Chondrocyte (in vitro differentiated cells): ENCODE measurements at places on chromosomes 3 and 15. TPM values are rescaled to one million over a fixed set of nuclear protein-coding genes. Genes with fewer than 3 reads are reported as not detected.

Gene TRIM69
- 9.7 to 16.6 TPM (median 12.9 TPM) in 3 replicates for total RNA-seq

Gene TRPC1
- 15.1 to 20.1 TPM (median 16.4 TPM) in 3 replicates for total RNA-seq

Gene ANKDD1A
- total RNA-seq, result 3.4 to 4.3 TPM (median 3.8 TPM) in 3 replicates

Gene ROBO2
- 1.7 to 11.1 TPM (median 2.8 TPM) in 3 replicates for total RNA-seq

Gene IMP3
- total RNA-seq, result 28.7 to 30.0 TPM (median 29.0 TPM) in 3 replicates

Gene COL6A5
- total RNA-seq, result not detected in 3 replicates

Gene CD200
- 1.7 to 1.8 TPM in 2 of 3 replicates, not detected in the other for total RNA-seq

Gene GRM7
- not detected in 3 replicates for total RNA-seq

- peaks cover 16% of the 10 kb centered on the region for H3K4me1 ChIP-seq
- DNase-seq, result no peak
- no peaks in the 10 kb centered on the region for H3K36me3 ChIP-seq
- no peaks in the 10 kb centered on the region for H3K27me3 ChIP-seq
Measured at GRCh38 chr15:89671687-89672086, 7.5 kb downstream of the PLIN1 start.

DNA sequence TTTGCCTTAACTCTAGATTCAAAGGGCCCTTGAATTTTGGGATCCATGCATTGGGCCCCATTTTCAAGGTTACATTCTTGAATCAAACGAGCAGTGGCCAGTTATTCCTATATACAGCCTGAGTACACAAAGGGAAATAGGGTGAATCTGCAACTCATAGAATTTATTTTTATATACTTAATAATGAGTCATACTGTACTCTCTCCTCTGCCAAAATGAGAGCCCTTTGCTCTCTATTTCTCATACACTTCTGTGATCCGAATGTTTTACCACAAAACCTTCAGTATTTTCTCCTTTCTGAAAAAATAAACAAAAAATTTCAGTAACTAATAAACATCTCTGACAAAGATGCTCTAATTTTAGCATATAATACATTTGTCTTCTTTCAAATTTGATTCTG lies 116.7 kb downstream of the SERPINI1 start:
- H3K27ac ChIP-seq, result no peak overlapping the region
- peaks cover 13% of the 10 kb centered on the region for H3K27me3 ChIP-seq
- no peak for DNase-seq
- no peaks in the 10 kb centered on the region for H3K36me3 ChIP-seq
- H3K4me3 ChIP-seq, result no peak overlapping the region

DNA sequence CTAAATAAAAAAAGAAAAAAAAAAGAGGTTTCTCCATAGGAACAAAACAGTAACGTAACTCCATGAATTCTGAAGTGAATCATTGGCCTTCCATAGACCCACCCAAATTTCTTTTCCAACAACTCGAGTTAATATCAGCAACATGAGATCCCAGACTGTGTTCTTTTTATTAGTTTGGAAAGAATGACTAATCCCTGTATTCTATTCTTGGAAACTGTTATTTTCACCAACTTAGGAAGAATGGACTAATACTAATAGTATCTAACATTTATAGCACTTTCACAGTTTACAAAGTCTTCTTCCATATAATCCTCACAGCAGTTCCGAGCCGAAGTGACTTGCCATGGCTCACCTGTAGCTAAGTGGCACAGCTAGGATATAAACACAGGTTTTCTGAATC lies 72.7 kb upstream of the SLC4A7 start:
- no peak for DNase-seq
- peaks cover 68% of the 10 kb centered on the region for H3K4me1 ChIP-seq
- H3K27me3 ChIP-seq, result no peaks in the 10 kb centered on the region
- H3K36me3 ChIP-seq, result peaks cover 2% of the 10 kb centered on the region
- H3K4me3 ChIP-seq, result no peak overlapping the region
- H3K27ac ChIP-seq, result peak overlapping the region; percentile 97

GRCh38 chr3:152399374-152399773 lies 130.6 kb downstream of the MBNL1 start:
- no peak overlapping the region for H3K4me3 ChIP-seq
- peaks cover 82% of the 10 kb centered on the region for H3K4me1 ChIP-seq
- no peaks in the 10 kb centered on the region for H3K27me3 ChIP-seq
- peak overlapping the region; percentile 49 for H3K27ac ChIP-seq
- H3K36me3 ChIP-seq, result peaks cover 12% of the 10 kb centered on the region

DNA sequence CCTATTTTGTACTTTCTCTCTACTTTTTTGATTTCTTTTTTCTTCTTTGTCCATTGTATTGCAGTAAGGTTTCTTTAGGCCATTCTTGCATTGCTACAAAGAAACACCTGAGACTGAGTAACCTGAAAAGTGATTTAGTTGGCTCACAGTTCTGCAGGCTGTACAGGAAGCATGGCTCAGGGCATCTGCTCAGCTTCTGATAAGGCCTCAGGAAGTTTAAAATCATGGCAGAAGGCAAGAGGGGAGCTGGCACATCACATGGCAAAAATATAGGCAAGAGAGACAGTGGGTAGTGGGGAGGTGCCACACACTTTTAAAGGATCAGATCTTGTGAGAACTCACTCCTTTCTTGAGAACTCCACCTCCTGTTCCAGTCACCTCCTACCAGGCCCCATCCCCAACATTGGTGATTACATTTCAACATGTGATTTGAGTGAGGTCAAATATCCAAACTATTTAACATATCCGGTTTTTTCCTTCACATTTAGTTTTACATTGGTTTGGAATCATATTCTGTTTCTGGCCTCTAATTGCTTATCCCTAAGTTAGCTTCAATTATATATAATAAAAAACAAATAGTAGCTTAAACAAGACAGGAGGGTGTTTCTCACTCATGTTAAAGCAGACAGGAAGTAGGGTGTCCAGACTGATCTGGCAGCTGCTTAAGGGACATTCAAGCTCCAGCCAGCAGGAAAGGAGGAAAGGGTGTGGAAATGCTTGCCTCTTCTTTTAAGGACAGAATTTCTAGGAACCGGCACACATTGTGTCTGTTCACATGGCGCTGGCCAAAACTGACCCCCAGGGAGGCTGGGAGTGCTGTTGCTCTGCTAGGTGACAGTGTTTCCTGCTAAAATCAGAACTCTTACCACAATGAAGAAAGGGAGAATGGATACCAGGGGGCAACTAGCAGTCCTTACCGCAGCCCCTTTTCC lies 28.8 kb upstream of the SKOR1 start:
- no peak overlapping the region for H3K27ac ChIP-seq
- DNase-seq, result no peak
- peaks cover 13% of the 10 kb centered on the region for H3K36me3 ChIP-seq
- H3K4me1 ChIP-seq, result peaks cover 15% of the 10 kb centered on the region
- no peak overlapping the region for H3K4me3 ChIP-seq
- no peaks in the 10 kb centered on the region for H3K27me3 ChIP-seq

DNA sequence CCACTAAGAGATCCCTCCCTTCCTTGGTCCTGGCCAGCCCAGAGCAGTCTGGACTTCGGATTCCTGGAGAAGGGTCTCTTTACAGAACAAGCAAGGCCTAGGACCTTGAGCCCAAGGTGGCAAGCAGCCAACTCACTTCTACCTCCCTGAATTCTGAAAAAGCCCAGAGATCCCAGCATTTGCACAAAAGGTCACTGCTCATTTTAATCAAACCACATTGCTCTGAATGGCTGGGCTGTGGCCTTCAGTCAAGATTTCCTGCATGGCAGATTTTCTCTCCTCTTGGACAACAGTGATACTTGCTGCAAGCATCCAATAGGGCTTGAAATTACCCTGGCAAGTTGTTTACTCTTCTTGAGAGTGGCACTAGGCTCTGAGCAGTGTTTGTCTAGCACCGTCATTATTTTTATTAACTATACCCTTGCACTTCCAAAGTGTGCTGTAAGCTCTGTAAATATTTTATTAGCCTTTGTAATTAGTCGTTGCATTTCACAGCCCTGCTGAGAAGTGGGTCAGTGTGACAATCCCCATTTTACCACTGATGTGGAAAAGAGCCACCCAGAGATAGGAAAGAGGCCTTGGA lies 274.7 kb upstream of the CTNNB1 start:
- H3K27me3 ChIP-seq, result peaks cover 2% of the 10 kb centered on the region
- H3K36me3 ChIP-seq, result no peaks in the 10 kb centered on the region
- no peak overlapping the region for H3K27ac ChIP-seq

- H3K27me3 ChIP-seq, result peaks cover 9% of the 10 kb centered on the region
- H3K4me1 ChIP-seq, result peaks cover 26% of the 10 kb centered on the region
- no peak overlapping the region for H3K4me3 ChIP-seq
Measured at GRCh38 chr3:194775266-194775665, 89.6 kb downstream of the FAM43A start.

DNA sequence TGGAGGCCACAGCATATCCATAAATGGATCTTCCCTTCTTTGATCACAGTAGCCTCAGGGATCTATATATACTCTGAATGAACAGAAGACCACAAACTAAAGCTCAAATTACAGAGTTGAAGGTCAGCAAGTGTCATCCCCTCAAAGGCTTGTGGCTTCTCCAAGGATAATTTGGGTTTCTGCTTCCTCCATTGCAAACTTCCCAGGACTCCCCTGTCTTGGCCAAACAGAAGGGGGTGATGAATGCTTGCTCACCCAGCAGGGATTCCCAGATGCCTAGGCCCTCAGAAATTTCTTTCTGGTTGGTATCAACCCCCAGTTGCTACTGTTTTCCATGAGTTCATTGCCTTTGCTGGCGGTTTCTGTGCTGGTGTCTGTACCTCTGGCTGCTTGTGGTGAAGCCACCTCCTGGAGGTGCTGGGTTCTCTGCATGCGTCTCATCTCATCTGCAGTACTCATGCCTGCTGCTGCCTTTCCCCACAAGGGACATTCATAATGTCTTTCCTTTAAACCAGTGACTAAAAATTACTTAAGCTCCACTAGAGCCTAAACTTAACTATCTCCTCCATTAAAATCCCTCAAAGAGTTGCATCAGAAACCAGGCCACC lies 17.7 kb downstream of the ENTPD3 start:
- no peaks in the 10 kb centered on the region for H3K4me1 ChIP-seq
- no peaks in the 10 kb centered on the region for H3K36me3 ChIP-seq
- no peak overlapping the region for H3K27ac ChIP-seq
- H3K4me3 ChIP-seq, result no peak overlapping the region
- no peaks in the 10 kb centered on the region for H3K27me3 ChIP-seq

DNA sequence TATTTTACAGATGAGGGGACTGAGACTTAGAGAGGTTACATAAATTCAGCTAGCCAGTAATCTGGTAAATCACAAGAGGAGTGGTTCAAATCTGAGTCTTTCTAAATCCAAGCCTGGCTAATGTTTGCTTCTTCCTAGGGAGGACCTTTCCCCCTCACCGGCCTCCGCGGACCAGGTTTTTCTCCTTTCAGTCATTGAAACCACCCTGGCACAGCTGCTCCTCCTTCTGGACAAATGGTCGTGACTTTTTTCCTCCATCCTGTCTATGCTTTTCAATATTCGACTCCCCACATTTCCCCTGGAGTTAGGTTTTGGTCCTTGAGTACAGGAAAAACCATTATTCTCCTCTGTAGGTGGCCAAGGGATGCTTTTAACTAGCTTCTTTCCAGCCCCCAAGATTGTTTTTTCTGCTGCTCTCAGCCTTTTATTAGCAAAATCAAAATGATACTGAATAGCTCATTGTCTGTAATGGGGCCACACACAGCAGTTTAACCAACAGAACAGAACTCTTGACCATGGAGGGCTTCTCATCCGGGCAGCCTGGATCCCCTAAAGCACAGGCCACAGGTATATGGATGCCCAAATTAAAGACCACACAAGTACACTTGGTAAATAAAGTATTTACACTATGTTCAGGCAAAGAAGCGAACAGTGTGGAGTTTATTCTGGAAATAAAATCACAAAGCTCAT lies 85.9 kb upstream of the KLHL25 start:
- no peak for DNase-seq
- H3K27ac ChIP-seq, result no peak overlapping the region

- peaks cover 30% of the 10 kb centered on the region for H3K27me3 ChIP-seq
- no peak overlapping the region for H3K27ac ChIP-seq
- DNase-seq, result no peak
- H3K4me3 ChIP-seq, result no peak overlapping the region
Measured at GRCh38 chr3:161333696-161334095, 37.6 kb downstream of the SPTSSB start.

DNA sequence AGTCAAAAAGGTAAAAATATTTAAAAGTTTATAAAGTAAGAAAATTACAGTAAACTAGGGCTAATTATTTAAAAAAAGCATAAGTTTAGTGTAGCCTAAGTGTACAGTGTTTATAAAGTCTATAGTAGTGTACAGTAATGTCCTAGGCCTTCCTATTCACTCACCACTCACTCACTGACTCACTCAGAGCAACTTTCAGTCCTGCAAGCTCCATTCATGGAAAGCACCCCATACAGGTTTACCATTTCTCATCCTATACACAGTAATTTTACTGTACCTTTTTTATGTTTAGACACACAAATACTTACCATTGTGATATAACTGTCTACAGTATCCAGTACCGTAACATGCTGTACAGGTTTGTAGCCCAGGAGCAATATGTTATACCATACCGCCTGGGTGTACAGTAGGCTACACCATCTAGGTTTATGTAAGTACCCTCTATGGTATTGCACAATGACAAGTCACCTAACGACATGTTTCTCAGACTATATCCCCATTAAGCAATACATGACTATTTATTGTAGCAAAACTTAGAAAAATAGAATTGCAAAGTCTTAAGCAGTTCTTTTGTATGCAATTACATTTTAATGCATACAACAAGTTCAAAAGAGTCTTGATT lies 19.5 kb downstream of the AVEN start:
- H3K27ac ChIP-seq, result no peak overlapping the region
- peaks cover 5% of the 10 kb centered on the region for H3K36me3 ChIP-seq
- H3K27me3 ChIP-seq, result no peaks in the 10 kb centered on the region
- no peak for DNase-seq

DNA sequence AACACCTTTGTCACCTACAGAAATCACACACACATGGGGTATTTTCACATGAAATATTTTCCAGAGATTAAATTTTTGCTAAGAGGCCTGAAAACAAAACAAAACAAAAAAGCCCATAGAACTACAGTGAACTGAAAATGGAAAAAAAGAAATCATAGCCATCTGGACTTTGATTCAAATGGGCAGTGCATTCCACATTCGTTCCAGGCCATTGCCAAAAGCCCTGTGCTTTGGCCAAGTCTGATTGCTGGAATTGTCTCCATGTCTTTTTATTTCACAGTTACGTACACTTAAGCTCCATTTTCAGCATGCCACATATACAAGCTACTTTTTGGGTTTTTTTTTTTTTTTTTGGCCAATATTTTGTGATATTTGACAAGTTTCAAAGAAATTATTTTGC lies 47.1 kb downstream of the TFG start:
- no peak overlapping the region for H3K4me3 ChIP-seq
- H3K36me3 ChIP-seq, result peaks cover 25% of the 10 kb centered on the region

DNA sequence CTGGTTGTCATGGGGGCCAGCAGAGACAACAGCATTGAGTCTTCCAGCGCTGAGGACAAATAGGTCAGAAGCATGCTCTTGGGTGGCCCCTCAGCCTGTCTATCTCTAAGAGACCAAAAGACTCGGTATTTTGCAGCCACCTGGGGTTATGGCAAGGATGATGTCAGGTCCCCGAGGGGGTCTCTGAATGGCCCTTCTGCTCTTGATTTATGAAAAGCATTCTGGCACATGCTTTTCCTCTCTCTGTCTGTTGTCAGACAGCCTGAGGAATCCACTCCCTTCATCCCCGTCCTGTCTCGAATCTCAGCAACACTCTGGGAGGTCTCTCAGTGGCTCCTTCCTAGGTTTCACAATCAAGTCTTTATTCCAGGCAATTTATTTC lies 156.6 kb upstream of the RGMA start:
- peaks cover 24% of the 10 kb centered on the region for H3K27me3 ChIP-seq
- peaks cover 2% of the 10 kb centered on the region for H3K4me1 ChIP-seq
- no peak overlapping the region for H3K27ac ChIP-seq
- no peaks in the 10 kb centered on the region for H3K36me3 ChIP-seq
